ENCODE measurements at places on chromosomes 13 and 19.

- no peak for DNase-seq
Measured at GRCh38 chr13:35891507-35892441, 239.4 kb downstream of the DCLK1 start.

- DNase-seq, result no peak
Measured at GRCh38 chr13:31875134-31875533, 135.8 kb downstream of the RXFP2 start.

GRCh38 chr13:43116242-43116641 is 92.9 kb downstream of the DNAJC15 start:
- DNase-seq, result no peak

- no peak for DNase-seq
Measured at GRCh38 chr19:29194658-29195057, 18.3 kb downstream of the UQCRFS1 start.

- DNase-seq, result no peak
Measured at GRCh38 chr19:31181535-31181934, 167.7 kb downstream of the TSHZ3 start.

DNA sequence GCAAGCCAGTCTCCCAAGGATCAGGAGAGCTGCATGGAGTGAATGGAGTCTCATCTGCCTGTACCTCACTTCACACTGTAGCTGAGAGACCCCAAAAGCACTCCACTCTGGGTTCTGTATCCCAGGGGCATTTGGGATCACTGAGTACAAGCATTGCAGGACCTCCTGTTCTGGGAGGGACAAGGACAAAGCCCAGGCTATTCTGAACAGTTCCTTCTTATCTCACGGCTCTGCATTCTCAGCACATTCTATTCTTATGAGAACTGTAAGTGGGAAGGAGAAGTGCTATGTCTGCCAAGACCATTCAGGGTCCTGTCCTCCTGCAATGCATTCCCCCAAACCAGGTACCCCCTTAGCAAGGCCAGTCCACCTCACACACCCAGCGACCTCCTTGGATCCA is 42.8 kb downstream of the RNF6 start:
- DNase-seq, result no peak

GRCh38 chr13:74070513-74070912 is 63.7 kb downstream of the KLF12 start:
- no peak for DNase-seq

- DNase-seq, result no peak
Measured at GRCh38 chr19:3479834-3480215, 500 bp downstream of the SMIM24 start.

DNA sequence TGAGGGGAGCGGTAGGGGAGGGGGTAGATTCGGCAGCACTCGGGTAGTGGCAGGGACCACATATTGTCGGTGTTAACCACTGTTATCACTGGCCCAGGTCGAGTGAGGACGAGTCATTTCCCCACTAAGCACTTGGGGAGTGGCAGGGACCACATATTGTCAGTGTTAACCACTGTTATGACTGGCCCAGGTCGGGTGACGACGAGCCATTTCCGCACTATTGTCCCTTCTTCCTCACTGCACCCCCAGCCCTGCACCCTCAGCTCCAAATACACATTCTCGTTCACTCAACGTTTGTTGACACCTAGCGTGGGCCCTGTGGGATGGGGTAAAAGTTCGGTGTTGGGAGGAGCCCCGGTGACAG is 467 bp upstream of the CLN5 start:
- no peak for DNase-seq

DNA sequence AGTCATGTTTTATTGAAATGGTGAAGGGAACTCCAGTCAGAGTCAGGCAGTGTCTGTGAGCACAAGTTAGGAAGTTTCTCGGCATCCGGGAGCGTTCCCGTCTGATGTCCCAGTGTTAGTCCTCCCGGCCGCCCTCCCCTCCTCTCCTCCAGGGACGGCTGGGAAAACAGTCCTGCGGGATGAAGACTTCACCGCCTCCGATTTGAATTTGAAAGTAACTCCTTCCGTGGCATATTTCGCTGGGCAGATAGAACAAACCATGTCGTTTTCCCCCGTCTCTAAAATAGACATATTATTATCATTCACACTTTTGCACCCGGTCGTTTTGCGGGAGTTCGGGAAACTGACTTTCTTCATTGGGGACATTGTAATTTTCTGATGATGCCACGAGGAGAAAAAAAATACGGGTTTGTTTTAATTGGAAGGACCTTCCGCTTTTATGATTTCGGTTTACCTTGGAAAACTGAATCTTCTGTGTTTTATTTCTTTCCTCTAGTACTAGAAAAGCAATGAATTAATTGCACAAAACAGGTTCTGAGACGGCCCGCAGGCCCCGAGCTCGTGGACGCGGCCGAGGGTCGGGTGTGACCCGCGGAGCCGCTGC is 76.6 kb downstream of the ZIC5 start:
- no peak for DNase-seq

- no peak for DNase-seq
Measured at GRCh38 chr13:63279136-63279535, 1863.5 kb upstream of the PCDH20 start.

DNA sequence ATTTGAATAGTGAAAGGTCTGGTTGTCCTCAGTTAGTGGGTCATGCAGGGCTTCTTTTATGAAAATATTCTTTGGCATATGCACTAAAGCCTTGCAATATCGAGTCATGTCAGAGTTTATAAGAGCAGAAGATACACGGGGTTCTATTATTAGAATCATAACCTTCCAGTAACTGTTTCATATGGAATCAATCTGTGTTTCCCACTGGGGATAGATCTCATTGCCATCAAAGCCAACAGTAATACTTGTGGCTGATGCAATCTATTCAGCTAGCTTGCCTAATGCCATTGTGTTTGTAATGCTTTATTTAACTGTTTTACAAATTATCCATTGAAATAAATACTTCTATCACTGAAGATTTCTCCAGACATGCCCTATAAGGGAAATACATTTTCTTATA is 746.9 kb upstream of the PCDH9 start:
- no peak for DNase-seq

DNA sequence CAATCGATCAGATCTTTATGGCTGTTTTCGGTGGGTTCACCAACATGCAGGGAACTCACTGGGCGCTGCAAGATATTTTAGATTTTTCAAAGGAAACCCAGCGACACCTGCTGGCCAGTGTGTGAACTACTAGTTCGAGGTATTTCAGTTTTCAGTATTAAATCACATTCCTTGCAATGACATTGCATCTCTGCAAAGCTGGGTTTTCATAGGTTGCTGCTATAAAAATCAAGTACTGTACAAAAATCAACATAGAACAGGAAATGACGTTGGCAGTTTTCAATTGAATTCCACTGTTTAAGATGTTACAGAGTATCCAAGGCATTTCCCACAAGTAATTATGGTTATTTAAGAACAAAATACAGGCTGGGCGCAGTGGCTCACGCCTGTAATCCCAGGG is 17.6 kb downstream of the LIG1 start:
- DNase-seq, result peak; percentile 64

DNA sequence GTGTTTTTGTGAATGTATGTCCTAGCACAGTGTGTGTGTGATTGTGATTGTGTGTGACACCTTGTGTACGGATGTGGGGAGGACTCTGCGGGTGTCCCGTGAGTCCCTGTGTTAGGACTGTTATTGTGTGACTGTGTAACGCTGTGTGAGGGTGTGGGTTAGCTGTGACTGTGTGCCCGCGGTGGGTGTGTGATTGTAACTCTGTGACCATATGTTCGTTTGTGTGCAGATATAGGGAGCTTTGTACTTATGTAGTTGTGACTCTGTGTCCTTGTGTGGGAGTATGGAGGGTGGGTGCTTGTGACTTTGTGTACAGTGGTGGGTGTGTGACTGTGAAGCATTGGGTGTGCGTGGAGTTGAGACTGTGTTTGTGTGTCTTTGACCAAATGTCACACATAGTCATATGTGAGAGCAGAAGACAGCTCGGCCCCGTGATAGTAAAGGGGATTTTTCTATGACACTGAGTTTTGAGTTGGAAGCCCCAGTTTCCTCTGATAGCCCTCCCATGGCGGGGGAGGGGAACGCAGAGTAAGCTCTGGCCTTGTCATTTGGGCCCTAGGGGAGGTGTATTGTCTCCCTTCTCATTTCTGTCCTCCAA is 949 bp upstream of the ZNF260 start:
- no peak for DNase-seq

Measured in right forelimb (tissue), 1 donor.